ENCODE measurements at places on chromosomes 7 and 10.

- no peak for DNase-seq
Measured at GRCh38 chr7:84633-85020, 107.7 kb upstream of the FAM20C start.

- no peak for DNase-seq
Measured at GRCh38 chr10:96306516-96306915, 2.3 kb downstream of the DNTT start.

DNA sequence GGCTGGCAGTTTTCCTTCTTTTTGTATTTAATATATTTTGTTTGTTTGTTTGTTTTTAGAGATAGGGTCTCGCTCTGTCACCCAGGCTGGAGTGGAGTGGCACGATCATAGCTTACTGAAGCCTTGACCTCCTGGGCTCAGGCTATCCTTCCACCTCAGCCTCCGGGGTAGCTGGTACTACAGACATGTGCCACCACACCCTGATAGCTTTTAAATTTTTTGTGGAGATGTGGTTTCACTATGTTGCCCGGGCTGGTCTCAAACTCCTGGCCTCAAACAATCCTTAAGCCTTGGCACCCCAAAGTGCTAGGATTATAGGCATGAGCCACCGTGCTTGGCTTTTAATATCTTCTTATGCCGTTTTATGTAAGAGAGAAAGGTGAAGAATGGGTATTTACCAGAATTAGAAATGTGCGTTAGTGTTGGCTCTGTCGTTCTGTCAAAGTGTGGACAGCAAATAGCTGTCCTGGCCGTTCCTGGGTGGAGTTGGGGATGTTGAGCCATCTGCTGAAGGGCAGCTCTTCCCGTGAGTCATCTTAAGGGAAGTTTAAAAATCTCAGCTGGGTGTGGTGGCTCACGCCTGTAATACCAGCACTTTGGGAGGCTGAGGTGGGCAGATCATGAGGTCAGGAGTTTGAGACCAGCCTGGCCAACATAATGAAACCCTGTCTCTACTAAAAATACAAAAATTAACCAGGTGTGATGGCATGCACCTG is 14.8 kb downstream of the OGDH start:
- DNase-seq: no peak

GRCh38 chr10:120989279-120989678 is 138.1 kb downstream of the WDR11 start:
- no peak for DNase-seq

GRCh38 chr10:1454428-1454827 is 282.9 kb downstream of the ADARB2 start:
- DNase-seq: no peak

DNA sequence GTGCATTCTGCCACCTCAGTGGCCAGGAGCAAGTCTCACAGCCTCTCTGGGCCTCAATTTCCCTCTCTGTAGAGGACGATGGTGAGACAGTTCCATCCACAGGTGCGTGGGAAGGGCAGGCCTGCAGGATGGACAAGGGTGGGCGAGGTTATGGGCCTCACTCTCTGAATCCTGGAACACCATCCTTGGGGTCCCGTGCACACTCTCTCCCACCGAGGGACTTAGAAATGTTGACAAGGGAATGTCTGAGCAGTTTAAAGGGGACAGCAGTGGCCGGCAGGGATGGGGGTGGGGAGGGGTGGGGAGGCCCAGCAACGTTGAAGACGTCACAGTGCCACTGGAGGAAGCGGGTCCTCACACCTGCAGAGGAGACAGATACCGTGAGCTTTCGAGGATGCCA is 111.5 kb downstream of the FOXL3 start:
- DNase-seq: no peak

- DNase-seq: peak; percentile 60
Measured at GRCh38 chr7:101814081-101814990, 3.1 kb upstream of the CUX1 start.

DNA sequence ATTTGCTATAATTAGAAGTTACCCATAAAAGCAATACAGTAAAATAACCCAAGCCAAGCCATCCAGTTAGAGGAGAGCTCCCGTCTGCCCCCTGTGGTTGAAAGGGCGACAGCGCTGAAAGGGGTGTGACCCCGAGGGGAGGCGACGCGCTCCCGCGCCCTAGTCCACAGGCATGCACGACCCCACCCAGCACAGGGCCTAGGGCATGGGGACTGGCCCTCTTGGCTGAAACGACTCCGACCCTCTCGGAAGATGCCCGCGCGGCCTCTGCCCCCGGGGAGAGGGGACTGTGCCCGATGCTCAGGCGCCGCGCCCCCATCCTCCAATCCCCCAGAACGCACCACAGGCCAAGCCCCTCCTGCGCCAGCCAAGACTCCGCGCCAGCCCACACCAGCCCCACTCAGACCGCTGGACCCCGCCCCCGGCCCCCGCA is 64.0 kb downstream of the CSGALNACT2 start:
- DNase-seq: no peak

- DNase-seq: no peak
Measured at GRCh38 chr7:96061009-96061408, 260.9 kb downstream of the SLC25A13 start.

- DNase-seq: no peak
Measured at GRCh38 chr10:58384095-58384494, 1.1 kb upstream of the TFAM start.

- no peak for DNase-seq
Measured at GRCh38 chr7:23334482-23335056, 35.4 kb downstream of the MALSU1 start.

DNA sequence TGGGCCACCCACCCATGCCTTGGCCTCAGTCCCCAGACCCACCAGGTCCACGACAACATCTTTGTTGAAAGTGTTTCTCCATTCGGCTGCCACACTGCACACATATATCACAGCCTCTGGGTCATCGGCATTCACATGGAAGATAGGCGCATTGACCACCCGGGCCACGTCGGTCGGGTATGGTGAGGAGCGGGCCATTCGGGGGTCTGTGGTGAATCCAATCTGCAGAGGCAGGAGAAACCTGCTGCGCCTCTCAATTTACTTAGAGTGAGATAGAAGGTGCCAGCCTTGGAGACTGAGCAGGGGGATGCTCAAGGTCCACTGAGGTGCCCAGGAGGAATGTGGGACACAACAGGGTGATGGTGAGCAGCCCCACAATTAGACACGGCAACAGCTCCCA is 16.4 kb downstream of the OGDHL start:
- no peak for DNase-seq

- no peak for DNase-seq
Measured at GRCh38 chr10:37860494-37861190, 3.2 kb upstream of the ZNF248 start.

DNA sequence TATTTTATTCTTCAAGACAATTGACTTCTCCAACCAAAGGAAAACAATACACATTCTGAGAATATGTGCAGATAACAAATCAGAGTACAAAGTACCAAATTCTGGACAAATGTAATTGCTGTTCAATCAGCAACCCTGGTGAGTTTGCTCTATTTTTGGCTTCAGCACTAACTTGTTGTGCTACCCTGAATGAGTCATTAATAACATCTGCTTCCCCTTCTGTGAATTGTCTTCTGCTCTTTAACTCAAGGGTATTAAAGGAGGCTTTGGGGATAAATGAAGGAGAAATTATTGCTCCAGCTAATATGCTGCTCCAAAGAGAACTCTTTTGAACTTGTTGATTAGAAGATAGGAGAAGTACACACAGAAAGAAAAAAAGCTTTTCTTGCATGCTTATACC is 459.3 kb downstream of the HTR7 start:
- no peak for DNase-seq

DNA sequence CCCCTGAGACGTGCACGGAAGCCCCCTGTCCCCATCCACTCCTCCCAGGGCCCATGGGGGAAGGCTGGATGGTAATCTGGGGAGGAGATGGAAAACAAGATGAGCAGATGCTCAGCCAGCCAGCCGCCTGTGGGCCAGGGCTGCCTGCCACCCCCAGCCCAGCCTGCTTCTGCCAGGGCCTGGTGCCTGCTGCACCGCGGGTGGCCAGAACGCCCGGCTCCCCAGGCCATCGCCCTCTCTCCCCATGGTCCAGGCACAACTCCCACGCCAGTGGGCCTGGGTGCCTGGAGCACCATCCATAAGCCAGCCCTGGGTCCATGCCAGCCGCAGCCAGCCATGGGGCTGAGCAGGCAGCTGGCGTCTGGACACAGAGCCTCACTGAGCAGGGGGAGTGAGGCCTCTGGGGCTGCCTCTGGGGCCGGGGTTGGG is 57.2 kb upstream of the ELN start:
- DNase-seq: no peak

- DNase-seq: no peak
Measured at GRCh38 chr7:40421433-40421832, 286.6 kb downstream of the SUGCT start.

- DNase-seq: no peak
Measured at GRCh38 chr7:50939021-50939420, 156.3 kb upstream of the GRB10 start.

DNA sequence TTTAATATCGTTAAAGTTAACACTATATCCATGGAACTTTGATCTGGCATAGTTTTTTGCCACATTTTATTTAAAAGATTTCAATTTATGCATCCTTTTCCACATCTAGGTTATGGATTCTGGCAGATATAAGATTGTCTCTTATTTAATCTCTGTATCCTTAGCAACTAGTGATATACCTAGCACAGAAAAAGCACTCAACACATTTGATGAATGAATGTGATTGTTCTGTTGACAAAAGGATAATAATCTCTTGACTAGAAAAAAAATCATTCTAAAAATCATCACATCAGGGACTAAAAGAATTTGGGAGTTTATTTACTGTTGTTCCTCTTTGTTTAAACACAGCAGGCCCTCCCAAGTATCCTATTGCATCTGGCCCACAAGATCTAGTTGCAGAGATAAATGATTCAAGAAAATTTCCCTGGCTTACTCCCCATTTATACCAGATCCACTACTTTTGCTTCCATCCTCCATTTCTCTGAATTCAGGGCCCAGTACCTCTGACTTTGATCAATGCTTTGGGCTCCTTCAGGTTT is 84.0 kb upstream of the C1GALT1 start:
- DNase-seq: no peak

- no peak for DNase-seq
Measured at GRCh38 chr10:72611783-72612182, 14.1 kb downstream of the MICU1 start.

DNA sequence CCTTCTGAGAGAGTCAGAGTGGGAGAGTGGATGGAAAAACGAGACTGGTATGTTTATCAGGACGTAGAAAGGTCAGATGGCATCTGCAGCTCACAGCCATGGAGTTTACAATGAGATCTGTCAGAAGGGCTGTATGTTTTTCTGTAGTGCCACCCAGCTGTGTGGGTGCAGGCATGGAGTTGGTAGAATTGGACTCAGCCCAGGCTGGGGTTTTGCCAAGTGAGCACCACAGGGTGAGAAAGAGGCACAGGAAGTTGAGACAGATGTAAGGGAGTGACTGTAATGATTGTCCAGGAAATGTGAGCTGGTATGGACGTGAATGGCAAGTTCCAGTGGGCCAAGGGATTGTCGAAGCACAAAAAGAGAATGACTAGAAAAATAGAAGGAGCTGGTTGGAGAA is 9.1 kb upstream of the ZYX start:
- no peak for DNase-seq

DNA sequence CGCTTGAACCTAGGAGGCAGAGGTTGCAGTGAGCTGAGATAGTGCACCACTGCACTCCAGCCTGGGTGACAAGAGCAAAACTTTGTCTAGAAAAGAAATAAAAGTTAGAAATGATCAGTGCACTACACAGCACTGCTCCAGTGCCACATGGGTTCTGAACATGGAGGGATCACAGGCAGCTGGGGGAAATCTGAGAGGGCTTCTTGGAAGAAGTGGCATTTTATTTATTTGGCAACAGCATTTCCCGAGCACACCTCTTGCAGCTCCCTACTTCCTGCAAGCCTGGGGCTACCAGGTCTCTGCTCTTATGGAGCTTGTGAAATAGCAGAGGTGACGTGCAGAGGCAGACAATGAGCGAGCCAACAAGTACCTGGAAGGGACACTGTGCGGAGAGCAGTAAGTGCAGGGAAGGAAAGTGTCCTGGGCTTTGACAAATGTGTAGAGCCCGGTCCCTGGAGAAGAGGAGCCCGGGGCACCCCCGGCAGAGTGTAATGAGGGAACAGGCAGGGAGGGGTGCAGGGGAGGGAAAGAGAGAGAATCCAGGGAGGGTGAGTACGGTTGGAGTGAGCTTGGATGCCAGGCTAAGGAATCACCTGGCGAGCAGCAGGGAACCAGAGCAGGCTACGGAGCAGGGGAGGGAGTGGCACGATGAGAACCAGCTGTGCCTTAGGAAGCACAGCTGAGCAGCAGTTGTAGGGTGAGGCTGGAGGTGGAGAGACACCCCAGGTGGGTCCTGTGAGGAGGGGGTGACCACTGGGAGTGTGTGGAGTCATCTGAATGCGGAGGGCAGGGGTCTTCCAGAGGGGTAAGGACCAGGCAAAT is 104.6 kb upstream of the CTBP2 start:
- no peak for DNase-seq

DNA sequence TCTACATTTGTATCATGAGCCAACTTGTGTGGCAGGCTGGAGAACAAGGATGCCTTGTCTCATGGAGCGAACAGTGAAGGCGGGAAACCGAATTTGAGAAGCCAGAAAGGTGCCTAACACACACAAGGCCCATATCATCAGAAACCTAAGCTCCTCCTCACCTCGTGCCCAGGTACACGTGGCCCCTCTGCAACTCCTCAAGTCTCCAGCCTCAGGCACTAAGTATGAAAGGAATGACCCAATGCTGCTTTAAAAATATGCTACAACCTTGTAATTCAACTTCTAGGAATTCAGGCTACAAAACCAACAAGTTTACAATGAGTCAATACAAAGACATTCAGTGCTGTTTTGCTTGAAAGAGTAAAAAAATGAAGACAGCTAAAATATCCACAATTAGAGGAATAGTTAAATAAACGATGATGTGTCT is 95.7 kb downstream of the CDK6 start:
- no peak for DNase-seq

DNA sequence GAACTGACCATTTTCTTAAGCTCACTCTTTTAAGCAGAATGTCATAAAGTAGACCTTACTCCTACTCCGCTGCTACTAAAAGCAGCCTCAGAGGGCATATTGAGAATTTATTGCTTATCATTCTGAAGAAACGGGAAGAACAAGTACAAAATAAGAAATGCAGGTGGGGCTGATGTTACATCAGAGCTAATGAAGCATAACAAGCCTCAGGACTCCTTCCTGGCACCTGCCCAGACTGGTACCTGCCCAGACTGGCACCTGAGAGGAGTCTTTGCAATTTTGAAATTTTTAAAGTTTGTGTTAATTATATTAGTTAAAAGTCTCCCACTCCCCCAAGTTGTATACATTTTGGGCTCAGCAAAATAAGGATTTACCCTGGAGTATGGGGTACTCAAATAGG is 162.4 kb downstream of the SEMA3E start:
- DNase-seq: no peak

- peak; percentile 21 for DNase-seq
Measured at GRCh38 chr7:30412782-30413504, 65.6 kb downstream of the NOD1 start.

Measured in CMK (cell line).